ENCODE measurements at places on chromosomes 1 and 21.

DNA sequence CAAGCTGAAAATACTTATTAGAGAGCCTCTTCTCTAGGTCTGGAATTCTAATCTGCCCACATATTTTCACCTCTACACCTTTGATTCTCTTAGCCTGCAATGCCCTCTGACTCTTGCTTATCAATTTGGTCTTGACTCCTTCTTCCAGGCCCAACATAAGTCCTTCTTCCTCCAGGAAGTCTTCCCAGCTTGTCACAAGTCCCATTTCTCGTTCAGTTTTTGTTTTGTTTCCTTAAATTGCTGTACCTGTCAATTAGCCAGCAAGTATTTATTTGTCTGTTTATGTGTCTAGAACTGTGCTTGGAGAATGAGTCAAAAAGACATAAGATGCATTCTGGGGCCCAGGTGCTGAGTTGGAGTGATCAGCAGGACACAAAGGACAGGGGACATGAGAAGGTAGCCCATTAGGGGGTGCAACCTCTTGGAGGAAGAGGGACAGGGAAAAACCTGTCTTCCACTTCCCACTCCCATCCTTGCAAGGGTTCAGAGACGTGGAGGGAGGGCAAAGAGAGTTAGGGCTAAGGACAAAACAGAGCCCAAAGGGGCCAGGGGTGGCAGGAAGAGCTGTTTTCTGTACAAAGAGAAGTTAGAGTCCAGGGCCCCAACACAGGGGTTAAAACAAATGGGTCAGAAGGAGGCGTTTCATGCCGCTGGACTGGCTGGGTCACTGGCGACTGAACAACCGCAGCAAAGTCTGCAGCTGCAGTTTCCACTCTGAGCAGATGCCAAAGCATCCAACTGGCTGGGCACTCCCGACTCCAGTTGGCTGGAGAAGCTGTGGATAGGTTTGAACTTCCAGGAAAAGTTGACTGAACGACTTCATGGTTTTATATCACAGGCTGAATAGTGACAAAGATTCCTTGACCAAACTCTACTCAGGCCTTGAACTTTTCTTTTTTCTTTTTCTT, 10.7 kb upstream of the CNR2 start:
- DNase-seq = no peak

DNA sequence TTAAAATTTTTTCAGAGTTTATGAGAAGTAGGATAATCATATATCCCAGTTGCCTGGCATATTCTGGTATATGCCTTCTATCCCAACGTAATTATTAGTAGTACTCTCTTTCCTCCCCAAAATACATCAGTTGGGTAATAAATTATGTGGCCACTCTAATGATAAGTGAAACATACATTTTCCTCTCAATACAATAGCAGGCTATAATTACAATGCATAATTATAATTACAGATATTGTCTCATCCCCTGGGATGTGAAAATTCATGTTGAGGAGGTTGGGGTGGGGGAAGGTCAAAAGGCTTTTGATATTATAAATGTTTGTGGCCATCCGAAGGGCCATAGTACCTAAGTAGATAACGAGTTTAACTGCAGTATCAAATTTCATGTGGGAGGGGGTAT, 277.1 kb downstream of the ST6GALNAC3 start:
- DNase-seq = no peak

GRCh38 chr1:45009956-45010854, 919 bp downstream of the HECTD3 start:
- no peak for DNase-seq

- DNase-seq = no peak
Observed at GRCh38 chr1:167221126-167221737, 546 bp downstream of the POU2F1 start.

- no peak for DNase-seq
Observed at GRCh38 chr1:159653201-159653600, 61.2 kb downstream of the CRP start.

DNA sequence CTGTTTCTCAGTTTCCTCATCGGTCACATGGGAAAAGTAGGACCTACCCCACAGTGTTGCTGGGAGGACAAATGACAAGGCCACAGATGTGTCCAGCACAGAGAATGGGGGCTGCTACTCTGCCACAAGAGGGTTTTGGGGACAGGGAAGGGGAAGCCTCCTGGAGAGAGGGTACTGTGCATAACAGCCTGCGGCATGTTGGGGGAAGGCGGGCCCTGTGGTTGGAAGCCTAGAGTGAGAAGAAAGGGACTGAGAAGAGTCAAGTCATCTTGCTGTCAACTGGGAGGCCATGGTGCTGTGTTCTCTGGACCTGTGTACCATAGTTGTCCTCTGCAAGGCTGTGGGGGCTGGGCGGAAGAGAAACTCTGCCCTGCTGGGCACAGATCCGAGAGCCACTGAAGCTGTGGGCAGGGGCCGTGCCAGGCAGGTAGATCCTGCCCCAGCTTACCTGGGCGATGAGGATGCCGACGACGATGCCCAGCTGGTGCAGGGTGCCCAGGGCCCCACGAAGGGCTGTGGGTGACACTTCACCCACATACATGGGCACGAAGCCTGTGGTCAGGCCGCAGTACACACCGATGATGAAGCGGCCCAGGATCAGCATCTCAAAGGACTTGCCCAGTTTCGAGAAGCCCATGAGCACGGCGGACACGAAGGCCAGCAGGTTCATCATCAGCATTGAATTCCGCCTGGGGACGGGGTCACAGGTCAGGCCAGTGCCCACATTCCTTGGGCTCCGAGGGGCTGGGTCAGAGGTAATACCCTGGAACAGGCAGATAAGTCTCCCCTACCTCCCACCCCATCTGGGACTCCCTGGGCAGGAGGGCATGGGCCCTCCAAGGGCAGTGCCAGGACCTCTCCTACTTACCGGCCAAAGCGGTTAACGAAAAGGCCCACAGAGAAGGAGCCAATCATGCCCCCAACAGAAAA, 28.2 kb downstream of the SLC2A1 start:
- no peak for DNase-seq

- no peak for DNase-seq
Observed at GRCh38 chr1:19569786-19570185, 74.3 kb upstream of the NBL1 start.

All from inflammatory macrophage treated with lipopolysaccharide for 1 hour (primary cell).